ENCODE measurements at places on chromosomes 11 and 22.

DNA sequence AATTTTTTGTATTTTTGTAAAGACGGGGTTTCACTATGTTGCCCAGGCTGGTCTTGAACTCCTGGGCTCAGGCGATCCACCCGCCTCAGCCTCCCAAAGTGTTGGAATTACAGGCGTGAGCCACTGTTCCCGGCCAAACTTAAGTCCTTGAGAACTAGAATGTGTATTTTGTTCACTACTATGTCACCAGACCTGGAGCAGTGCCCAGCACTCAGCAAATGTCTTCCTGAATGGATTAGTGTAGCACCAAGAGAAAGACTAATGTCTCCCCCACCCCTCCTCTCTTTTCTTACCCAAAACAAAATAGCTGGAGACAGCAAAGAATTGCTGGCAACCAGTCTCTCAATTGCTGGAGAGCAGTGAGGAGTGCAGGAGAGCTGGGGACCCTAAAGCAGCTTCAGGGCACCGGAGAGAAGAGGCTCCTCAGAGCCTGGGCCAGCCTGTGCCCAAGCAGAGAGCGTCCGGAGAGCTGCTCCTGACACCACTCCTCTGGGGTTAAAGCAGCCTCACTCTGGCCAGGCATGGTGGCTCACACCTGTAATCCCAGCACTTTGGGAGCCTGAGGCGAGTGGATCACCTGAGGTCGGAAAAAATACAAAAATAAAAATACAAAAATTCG lies 14.9 kb downstream of the SLC25A18 start:
- DNase-seq: peak; percentile 65

- no peak for DNase-seq
Observed at GRCh38 chr11:19290356-19290755, 49.6 kb upstream of the E2F8 start.

GRCh38 chr11:43852057-43852636 lies 28.5 kb upstream of the ALKBH3 start:
- DNase-seq: peak; percentile 58

DNA sequence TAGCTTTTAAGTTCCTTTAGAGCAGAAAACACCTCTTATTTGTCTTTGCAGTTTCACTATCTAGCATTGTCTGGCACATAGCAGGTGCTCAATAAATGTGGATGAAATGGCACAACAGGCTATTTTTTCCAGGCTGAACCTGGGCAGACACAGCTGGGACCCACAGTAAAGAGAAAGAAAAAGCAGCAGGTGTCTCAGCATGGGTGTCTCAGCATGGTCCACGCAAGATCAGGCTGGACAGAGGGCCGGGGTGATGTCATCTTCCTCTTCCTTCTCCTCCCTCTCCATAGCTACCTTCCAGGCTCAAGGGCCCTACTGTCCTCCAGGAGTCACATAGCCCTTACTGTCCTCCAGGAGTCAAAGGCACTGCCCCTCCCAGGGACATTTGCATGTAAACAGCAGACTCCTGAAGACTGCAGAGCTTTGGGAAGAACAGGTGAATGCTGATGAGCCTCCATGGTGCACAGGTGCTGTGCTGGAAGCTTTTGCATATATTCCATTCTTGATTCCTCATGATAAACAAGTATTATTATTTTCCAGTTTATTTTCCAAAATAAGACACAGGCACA lies 65.2 kb downstream of the DSCAML1 start:
- no peak for DNase-seq

GRCh38 chr11:15091625-15092024 lies 18.2 kb downstream of the CALCB start:
- DNase-seq: no peak

DNA sequence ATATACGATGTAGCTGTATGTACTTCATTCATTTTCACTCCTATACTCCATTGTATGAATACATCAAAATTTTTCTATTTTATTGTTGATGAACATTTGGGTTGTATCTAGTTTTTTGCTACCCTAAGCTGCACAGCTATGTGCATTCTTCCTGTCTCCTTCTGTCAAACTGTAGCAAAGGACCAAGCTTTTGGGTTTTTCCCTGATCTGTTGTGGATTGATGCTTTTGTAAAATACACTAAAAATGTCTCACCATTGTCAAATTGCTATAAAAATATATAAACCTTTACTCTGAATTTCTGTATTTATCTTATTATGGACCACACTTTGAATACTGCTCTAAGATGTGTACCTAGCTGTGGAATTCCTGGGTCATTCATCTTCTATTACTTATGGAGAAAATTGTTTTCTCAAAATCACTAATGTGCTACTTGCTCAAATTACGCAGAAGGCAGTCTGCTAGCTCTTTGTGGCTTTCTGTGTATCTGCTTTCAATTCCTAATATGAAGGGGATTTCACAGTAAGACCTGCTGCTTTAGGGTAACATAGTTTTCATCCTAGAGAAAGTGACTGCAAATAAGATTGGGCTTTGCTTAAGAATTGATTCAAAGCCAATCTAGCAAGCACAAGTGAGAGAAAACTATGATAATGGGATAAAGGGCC lies 123.4 kb downstream of the CYP2R1 start:
- DNase-seq: no peak

Measured in right hindlimb (tissue), 1 donor.